Peyer's patch (tissue), 4 donors: ENCODE measurements at places on chromosomes 12 and 14. TPM values are rescaled to one million over a fixed set of nuclear protein-coding genes. Genes with fewer than 3 reads are reported as not detected.

DNA sequence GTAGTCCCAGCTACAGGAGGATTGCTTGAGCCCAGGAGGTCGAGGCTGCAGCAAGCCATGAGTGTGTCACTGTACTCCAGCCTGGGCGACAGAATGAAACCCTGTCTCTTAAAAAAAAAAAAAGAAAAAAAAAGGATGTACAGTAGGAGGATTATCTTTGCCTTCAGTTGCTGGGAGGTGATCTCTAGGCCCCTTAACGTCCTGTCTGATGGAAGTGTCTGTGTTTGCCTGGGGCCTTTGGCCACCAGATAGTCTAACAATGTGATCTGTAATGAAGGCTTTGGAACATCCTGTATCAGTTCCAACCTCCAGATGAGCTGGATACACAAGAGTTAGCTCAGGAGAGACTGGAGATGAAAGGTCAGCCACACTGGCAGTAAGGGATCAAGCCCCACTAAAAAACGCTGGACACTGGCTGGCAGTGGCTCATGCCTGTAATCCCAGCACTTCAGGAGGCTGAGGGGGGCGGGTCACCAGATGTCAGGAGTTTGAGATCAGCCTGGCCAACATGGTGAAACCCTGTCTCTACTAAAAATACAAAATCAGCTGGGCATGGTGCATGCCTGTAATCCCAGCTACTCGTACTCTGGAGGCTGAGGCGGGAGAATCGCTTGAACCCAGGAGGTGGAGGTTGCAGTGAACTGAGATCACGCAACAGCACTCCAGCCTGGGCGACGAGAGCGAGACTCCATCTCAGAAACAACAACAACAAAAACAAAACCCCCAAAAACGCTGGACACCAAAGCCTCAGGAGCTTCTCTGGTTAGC lies 19.0 kb upstream of the HNF1A start:
- peaks cover 10% of the 10 kb centered on the region for H3K4me1 ChIP-seq
- peak overlapping the region; percentile 90 for H3K27ac ChIP-seq
- H3K36me3 ChIP-seq = no peaks in the 10 kb centered on the region

DNA sequence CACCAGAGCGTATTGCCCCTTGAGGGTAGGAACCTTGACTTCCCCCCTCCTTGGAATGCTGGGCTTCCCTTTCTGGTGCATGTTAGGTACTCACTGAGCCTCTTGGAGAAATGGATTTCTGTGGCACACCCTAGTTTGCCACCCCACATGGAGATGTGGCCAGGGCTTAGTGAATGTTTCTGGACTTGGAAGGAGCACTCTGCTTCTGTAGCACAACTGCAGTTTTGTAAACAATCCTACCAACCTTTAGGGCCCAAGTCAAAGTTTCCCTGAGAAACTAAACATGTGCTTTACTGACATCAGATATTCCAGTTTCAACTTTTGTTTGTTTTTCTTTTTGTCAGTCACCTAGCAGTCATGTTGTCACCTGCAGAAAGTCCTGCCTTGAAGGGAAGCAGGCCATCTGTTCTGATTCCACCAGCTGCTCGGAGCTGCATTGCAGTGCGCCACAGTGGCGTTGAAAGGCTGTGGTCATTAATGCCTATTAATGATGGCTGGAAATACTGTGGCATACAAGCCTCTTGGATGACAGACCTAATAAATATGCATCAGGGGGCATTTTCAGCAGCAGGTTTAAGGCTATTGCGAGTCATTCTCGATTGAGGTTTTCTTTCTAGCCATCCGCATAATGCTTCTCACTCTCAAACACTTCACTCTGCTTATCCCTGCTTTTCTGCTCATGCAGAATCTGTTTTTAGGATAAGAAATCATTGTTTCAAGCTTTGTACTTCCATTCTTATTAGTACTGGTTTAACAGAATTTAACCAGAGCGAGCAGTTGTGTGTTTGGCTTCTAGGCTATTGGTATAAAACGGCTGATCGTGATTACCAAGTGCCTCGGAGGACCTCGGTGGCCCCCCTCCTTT lies 7.8 kb downstream of the PELI2 start:
- no peaks in the 10 kb centered on the region for H3K36me3 ChIP-seq
- peaks cover 21% of the 10 kb centered on the region for H3K4me1 ChIP-seq
- no peak overlapping the region for H3K27ac ChIP-seq

DNA sequence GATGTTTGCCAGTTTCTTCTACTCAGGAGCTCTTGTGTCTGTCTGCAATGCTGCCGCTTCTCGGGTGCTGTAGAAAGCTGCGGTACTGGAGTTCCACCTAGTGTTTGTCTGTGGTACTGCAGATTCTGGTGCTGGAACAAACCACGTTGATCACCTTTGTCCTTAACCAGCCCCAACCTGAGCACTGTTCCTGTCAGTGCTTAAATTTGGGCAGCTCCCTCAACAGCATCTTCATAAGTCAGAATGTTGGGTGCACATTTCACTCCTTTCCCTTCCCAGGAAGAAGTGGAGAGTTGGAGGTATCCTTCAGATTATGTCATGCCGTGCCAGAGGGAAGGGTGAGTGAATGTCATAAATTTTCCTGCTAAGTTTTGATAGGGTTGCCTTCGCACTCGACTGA lies 48.7 kb upstream of the LALBA start:
- H3K27ac ChIP-seq = no peak overlapping the region
- no peak overlapping the region for H3K4me3 ChIP-seq
- H3K36me3 ChIP-seq = no peaks in the 10 kb centered on the region
- peak; percentile 87 for DNase-seq
- H3K4me1 ChIP-seq = no peaks in the 10 kb centered on the region

GRCh38 chr12:61998791-61999190 lies 261.4 kb upstream of the USP15 start:
- no peaks in the 10 kb centered on the region for H3K27me3 ChIP-seq
- no peak overlapping the region for H3K4me3 ChIP-seq
- no peaks in the 10 kb centered on the region for H3K36me3 ChIP-seq
- H3K4me1 ChIP-seq = no peaks in the 10 kb centered on the region
- no peak overlapping the region for H3K27ac ChIP-seq

PRICKLE1 gene
- 11.6 TPM for total RNA-seq

RIPK3 gene
- total RNA-seq = 57.9 TPM

MUCL1 gene
- not detected for total RNA-seq
